ENCODE measurements at places on chromosomes 5 and 9. TPM values are rescaled to one million over a fixed set of nuclear protein-coding genes. Genes with fewer than 3 reads are reported as not detected.

DNA sequence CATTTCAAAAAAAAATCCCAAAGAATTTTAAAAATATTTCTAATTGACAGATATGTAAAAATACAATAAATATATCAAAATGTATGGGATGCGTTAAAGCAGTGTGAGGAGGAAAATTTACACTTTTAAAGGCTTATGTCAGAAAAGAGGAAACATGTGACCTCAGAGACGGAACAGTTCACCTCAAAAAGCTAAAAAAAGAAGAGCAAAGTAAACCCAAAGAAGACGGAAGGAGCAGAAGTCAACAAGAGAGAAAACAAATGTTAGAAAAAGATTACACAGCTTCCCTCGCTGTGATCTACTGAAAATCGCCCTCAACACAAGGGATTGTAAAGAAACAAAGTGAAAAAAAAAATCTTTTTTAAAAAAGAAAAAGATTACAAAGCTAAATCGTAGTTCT lies 186.9 kb downstream of the AUH start:
- DNase-seq = no peak

DNA sequence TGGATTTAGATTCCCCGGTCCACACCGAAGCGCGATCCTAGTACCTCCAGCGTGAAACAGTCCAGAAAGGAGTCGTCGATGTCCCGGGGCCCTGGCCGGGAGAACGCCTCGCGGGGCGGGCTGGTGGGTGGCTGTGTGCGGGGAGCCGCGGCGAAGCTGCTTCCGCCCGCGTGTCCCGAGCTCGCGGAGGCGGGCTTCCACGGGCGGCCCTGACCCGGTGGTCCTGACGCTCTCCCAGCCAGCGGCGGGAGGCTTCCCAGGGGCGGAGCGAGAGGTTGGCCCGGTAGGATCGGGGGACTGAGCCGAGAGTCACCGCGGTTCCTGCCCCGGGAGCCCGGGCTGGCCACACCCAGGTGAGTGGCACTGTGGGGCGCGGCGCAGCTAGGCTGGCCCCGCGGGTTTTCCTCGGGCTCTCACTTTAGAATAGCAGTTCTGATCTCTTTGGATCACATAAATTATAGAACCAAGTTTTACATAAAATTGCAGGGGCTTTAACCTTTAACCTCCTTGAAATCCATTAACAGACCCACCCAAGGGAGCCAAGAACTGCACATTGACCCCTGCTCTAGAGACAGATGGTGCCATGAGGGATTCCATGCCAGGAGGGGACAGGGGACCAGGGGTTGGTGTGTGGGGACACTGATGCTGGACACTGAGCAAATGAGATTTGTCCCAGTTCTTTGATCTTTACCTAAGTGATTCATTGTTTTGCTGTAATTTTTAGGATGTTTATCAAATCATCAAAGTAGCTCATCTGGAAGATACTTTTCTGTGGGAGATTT lies 29.2 kb upstream of the IL31RA start:
- DNase-seq = peak; percentile 42

DNA sequence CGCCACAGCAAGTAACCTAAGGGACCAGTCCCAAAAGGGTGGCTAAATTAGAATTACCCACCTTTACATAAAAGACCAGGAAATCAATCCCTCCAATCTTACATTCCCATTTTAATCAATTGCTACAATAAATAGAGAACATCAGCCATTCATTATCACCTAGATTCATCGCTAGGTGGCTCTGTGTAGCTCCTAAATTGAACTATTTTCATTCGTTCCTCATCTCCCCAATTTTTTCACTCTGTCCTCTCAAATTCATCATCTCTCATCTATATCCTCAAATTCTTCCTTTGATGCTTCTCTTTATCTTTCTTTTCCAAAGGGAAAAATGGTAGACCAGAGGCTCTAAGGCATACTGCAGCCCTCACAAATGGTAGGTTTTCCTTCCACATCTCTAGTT lies 108.2 kb upstream of the TNC start:
- DNase-seq = no peak

GRCh38 chr9:99916650-99917049 lies 10.2 kb downstream of the STX17 start:
- no peak for DNase-seq

The MTRR gene
- polyA plus RNA-seq = 31.0 TPM

The GHR gene
- 0.98 TPM for polyA plus RNA-seq

The PCDHGC3 gene
- 73.4 TPM for polyA plus RNA-seq

The LRRC19 gene
- 0.02 TPM for polyA plus RNA-seq

The PLCXD3 gene
- 0.38 TPM for polyA plus RNA-seq

DNA sequence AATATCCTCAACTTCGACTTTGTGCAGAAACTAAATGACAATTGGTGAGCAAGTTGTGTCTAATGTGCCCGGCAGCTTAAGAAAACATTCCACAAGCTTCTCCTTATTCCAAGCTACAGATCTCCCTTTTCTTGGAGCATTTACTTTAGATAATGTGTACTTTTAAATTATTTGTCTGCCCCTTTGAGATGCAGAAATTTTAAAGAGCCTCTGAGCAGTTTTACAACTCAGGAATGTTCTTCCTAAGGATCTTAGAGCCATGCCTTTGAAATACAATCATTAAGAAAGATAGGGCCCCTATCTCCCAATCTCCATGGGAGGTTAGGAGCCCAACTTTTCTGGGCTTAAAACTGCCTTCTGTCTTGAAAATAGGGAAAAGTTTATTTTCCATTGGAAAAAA lies 723.7 kb upstream of the COX7C start:
- DNase-seq = no peak

- no peak for DNase-seq
Measured at GRCh38 chr9:127918183-127919107, 1.6 kb upstream of the ST6GALNAC4 start.

The F2R gene
- 13.5 TPM for polyA plus RNA-seq

DNA sequence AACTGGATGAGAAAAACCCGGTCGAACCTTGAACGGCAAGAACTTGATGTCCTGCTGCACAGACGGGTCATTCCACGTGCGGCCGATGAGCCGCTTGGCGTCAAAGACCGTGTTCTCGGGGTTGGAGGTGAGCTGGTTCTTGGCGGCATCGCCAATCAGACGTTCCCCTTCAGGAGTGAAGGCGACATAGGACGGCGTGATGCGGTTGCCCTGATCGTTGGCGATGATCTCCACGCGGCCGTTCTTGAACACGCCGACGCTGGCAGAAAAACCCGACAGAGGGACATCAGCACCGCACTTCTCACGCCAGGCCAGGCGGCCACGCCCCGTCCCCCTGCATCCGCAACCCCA lies 519 bp downstream of the HSPA5 start:
- DNase-seq = no peak

The C5orf52 gene
- polyA plus RNA-seq = 0.09 TPM

GRCh38 chr9:113431191-113431590 lies 20.6 kb downstream of the C9orf43 start:
- DNase-seq = no peak

GRCh38 chr5:172587061-172587405 lies 54.0 kb upstream of the NEURL1B start:
- no peak for DNase-seq

The PCDHGA8 gene
- 0.06 TPM for polyA plus RNA-seq

The KCNN2 gene
- polyA plus RNA-seq = 0.74 TPM

DNA sequence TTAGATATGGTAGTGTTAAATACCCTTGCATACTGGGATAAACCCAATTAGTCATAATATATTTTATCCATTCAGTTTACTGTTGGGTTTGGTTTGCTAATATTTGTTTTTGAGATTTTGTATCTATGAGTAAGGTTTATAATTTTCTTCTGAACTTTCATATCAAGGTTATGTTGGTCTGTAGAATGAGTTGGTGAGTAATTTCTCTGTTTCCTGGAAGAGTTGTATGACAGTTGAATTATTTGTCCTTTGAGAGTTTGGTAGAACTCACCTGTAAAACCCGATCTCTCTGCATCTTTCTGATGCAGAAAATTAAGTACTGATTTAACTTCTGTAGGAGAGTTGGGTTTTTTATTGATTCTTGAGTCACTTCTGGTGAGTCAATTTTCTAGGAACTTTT lies 20.4 kb downstream of the DDX4 start:
- no peak for DNase-seq

DNA sequence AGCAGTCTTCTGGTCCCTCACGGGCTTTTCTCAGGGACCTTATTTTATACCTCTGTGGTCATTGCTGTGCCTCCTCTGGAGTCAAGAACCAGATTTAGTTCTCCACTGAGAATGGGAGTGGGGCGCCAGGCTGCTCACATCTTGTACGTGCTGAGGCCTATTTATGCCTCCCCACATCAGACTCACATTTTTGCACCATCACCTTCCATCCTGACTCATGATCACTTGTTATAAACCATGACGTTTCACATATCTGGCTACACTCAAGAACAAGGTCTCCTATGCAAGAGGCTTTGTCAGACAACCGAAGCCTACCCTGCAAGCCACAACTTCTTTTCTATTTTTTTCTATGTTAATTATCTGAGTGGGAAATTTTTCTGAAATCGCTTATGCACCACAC lies 10.7 kb downstream of the PRUNE2 start:
- DNase-seq = no peak

GRCh38 chr5:34062419-34062818 lies 19.4 kb upstream of the C1QTNF3 start:
- DNase-seq = no peak

The FBP1 gene
- polyA plus RNA-seq = 259 TPM

DNA sequence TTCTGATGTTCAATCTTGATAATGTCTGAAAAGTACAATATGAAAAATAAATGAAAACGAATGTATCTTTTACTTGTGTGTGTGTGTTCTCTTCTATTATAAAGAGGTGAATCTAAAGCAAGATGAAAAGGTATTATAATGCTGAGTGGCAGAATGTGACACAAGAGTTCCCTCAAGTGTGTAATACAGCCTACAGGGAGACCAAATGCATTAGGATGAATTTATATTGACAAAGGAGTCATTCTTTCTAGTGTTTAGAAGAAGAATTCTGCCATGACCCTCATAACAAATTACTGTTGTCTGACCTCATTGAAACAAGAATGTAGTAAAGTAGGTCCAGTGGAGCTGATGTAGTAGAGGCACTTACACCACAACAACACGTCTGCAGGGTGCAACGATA lies 1119.0 kb upstream of the CDH10 start:
- DNase-seq = no peak

The TMC1 gene
- polyA plus RNA-seq = not detected

DNA sequence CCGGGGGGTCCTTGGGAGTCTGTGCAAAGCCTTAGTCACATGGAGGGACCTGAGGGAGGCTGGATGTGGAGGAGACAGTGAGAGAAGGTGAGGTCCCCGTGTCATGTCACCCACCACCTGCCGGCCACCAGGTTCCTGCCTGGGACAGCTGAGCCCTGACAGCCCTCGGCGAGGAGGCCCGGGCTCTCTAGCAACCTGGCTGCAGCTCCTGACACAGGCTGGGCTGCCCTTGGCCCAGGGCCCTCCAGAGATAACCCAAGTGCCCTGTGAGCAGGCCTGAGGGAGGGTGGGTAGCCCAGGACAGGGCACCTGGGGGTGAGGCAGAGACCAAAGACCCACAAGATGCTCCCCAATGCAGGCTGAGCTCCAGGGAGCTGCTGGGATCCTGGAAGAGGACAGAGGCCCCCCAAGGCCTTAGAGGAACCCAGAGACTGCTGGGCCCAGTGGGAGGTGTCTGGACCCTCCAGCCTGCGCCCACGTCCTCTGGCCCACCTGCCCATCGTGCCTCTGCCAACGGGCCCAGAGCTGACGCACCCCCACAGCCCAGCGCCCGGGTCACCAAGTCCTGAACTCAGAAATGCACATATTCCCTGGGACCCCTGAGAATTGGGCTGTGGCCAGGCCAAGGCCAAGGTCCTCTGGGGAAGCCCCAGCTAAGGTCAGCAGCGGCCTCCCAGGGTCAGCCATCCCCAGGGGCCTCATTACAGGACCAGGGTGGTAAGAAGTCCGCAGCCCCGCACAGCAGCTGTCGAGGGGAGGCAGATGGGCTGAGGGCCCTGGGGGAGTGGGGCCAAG lies 8.8 kb upstream of the PTGDS start:
- DNase-seq = no peak

The RNF38 gene
- 14.2 TPM for polyA plus RNA-seq

GRCh38 chr9:112970939-112971338 lies 41.1 kb downstream of the ZNF883 start:
- peak; percentile 29 for DNase-seq

The KIAA1958 gene
- 2.0 TPM for polyA plus RNA-seq

DNA sequence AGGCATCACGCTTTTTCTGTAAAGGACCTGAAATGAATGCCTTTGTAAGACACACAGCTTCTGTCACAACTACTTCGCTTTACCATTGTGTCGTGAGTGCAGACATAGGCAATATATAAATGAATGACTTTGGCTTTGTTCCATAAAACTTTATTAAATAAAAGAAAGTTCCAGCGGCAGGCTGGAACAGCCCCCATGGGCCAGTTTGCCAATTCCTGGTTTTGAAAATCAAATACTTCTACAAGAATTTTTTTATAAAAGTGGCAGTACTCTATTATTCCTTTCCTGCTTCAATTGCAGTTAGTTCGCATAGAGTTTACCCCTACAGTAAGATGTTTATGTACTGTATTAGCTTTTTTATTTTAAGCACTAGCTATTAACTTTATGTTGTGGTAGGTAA lies 53.7 kb downstream of the SRFBP1 start:
- peak; percentile 12 for DNase-seq

The DAB2IP gene
- polyA plus RNA-seq = 32.3 TPM

The SMIM33 gene
- 0.17 TPM for polyA plus RNA-seq

DNA sequence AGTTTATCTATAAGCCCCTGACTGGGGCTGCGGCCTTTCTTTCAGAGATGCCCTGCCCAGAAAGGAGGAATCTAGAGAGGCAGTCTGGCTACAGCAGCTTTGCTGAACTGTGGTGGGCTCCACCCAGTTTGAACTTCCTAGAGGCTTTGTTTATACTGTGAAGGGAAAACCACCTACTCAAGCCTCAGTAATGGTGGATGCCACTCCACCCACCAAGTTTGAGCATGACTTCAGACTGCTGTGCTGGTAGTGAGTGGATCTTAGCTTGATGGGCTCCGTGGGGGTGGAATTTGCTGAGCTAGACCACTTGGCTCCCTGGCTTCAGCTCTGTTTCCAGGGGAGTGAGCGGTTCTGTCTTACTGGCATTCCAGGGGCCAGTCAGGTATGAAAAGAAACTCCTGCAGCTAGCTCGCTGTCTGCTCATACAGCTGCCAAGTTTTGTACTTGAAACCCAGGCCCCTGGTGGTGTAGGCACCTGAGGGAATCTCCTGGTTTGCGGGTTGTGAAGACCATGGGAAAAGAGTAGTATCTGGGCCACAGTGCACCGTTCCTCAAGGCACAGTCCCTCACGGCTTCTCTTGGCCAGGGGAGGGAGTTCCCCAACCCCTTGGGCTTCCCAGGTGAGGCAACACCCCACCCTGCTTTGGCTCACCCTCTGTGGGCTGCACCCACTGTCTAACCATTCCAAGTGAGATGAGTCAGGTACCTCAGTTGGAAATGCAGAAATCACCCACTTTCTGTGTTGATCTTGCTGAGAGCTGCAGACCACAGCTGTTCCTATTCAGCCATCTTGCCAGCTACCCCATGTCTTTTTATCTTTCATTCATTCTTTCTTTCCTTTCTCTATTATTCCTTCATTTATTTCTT lies 211.8 kb upstream of the C9orf72 start:
- DNase-seq = no peak

GRCh38 chr5:104628911-104629310 lies 1066.3 kb upstream of the NUDT12 start:
- DNase-seq = no peak

The PALM2AKAP2 gene
- 4.4 TPM for polyA plus RNA-seq

The CARTPT gene
- not detected for polyA plus RNA-seq

The ZNF462 gene
- 2.5 TPM for polyA plus RNA-seq

The IQGAP2 gene
- polyA plus RNA-seq = 9.8 TPM

- peak; percentile 64 for DNase-seq
Measured at GRCh38 chr5:134833340-134834032, 12.3 kb upstream of the C5orf24 start.

GRCh38 chr9:82675102-82675501 lies 387.8 kb downstream of the RASEF start:
- DNase-seq = no peak

The IL9 gene
- polyA plus RNA-seq = not detected

The AFAP1L1 gene
- 13.3 TPM for polyA plus RNA-seq

Measured in lung (tissue), 17 donors.